Hindlimb muscle (tissue), 1 donor: ENCODE measurements at places on chromosomes 6 and 20.

- DNase-seq: no peak
These were observed 141.5 kb downstream of the MYB start for GRCh38 chr6:135322427-135323201.

- no peak for DNase-seq
These were observed 14.2 kb downstream of the SMPDL3A start for GRCh38 chr6:122803171-122803661.

- DNase-seq: no peak
These were observed 19.3 kb upstream of the NKAIN2 start for GRCh38 chr6:123784330-123784729.

GRCh38 chr6:24779416-24780016 lies 4.8 kb downstream of the GMNN start:
- no peak for DNase-seq
